Regular cardiac myocyte (primary cell): ENCODE measurements at places on chromosomes 6 and 20. TPM values are rescaled to one million over a fixed set of nuclear protein-coding genes. Genes with fewer than 3 reads are reported as not detected.

The ZFP57 gene
- not detected in 2 replicates for total RNA-seq

The C20orf204 gene
- total RNA-seq = 0.77 and 0.85 TPM in 2 replicates

The BPIFB4 gene
- not detected in 2 replicates for total RNA-seq

The CAGE1 gene
- total RNA-seq = under 0.01 TPM in 2 replicates

The HCK gene
- total RNA-seq = not detected in 2 replicates

The RPS6KA2 gene
- total RNA-seq = 38.3 and 74.1 TPM in 2 replicates

The MMP24 gene
- total RNA-seq = 0.38 and 0.56 TPM in 2 replicates

The BFSP1 gene
- total RNA-seq = 1.9 and 2.8 TPM in 2 replicates

The GRIK2 gene
- total RNA-seq = 0.38 and 1.1 TPM in 2 replicates

The GSTA2 gene
- total RNA-seq = not detected in 2 replicates

The HSD17B8 gene
- total RNA-seq = 4.6 and 9.0 TPM in 2 replicates

The HSPA1A gene
- total RNA-seq = 87.9 and 192 TPM in 2 replicates

The CALHM4 gene
- 0.19 and 0.28 TPM in 2 replicates for total RNA-seq

The UNC93A gene
- not detected in 2 replicates for total RNA-seq

The AFG1L gene
- total RNA-seq = 3.5 and 7.0 TPM in 2 replicates

The CPNE5 gene
- under 0.01 TPM in 1 of 2 replicates, not detected in the other for total RNA-seq

The KCNK5 gene
- total RNA-seq = not detected in 2 replicates

The C20orf202 gene
- total RNA-seq = not detected in 2 replicates

The SLC26A8 gene
- not detected in 2 replicates for total RNA-seq

The CRISP2 gene
- not detected in 2 replicates for total RNA-seq

The ZNFX1 gene
- 39.3 and 40.3 TPM in 2 replicates for total RNA-seq

The KCNK15 gene
- 0.19 and 4.8 TPM in 2 replicates for total RNA-seq

The ISM1 gene
- total RNA-seq = not detected in 2 replicates

The WFDC13 gene
- total RNA-seq = not detected in 2 replicates

The OPRM1 gene
- not detected in 2 replicates for total RNA-seq

The OXT gene
- not detected in 2 replicates for total RNA-seq

The CALHM6 gene
- 0.58 and 2.8 TPM in 2 replicates for total RNA-seq

The FAM162B gene
- total RNA-seq = 19.9 and 23.7 TPM in 2 replicates

The VSX1 gene
- not detected in 2 replicates for total RNA-seq

The IL17F gene
- not detected in 2 replicates for total RNA-seq

The SS18L1 gene
- total RNA-seq = 10.1 and 11.3 TPM in 2 replicates

The SLC22A2 gene
- total RNA-seq = under 0.01 TPM in 1 of 2 replicates, not detected in the other

The HLA-G gene
- 1.1 TPM in 1 of 2 replicates, not detected in the other for total RNA-seq

The MOG gene
- total RNA-seq = not detected in 2 replicates

The SLC13A3 gene
- total RNA-seq = 0.38 and 2.3 TPM in 2 replicates

The LCA5 gene
- 4.4 and 7.9 TPM in 2 replicates for total RNA-seq

The PERP gene
- 14.2 and 21.7 TPM in 2 replicates for total RNA-seq

The KIF3B gene
- 32.7 and 44.7 TPM in 2 replicates for total RNA-seq

The BTN1A1 gene
- under 0.01 TPM in 1 of 2 replicates, not detected in the other for total RNA-seq

The CYP39A1 gene
- under 0.01 and 1.1 TPM in 2 replicates for total RNA-seq

The ZGPAT gene
- total RNA-seq = 15.2 and 26.5 TPM in 2 replicates

The GJA10 gene
- not detected in 2 replicates for total RNA-seq

The SLC17A4 gene
- total RNA-seq = not detected in 2 replicates

The BMP7 gene
- not detected in 2 replicates for total RNA-seq

The NFS1 gene
- 26.5 and 28.0 TPM in 2 replicates for total RNA-seq

The OTOR gene
- total RNA-seq = not detected in 2 replicates

The CENPW gene
- 3.7 and 21.3 TPM in 2 replicates for total RNA-seq

The WFDC5 gene
- not detected in 2 replicates for total RNA-seq

The TTLL9 gene
- 0.28 TPM in 1 of 2 replicates, not detected in the other for total RNA-seq
